CD4-positive, alpha-beta T cell treated with Interleukin-4 for 1 hour (primary cell): ENCODE measurements at places on chromosomes 12 and 14.

DNA sequence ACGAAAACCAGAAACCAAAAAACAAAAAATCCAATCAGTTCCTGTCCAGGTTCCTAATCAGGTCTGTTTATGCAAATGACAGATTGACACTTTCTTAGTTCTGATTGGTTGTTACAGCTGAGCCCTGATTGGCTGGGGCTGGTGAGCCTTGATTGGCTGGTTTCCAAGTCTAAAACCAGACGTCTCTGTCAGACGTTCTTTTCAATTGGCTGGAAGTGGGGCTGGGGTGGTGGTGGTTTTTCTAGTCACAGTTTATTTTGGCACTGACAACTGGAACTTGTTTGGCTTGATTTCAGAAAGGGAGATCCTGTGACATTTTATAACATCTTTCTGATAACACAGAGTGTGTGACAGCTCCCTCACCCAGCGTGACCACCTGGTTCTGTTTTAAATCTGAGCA lies 36.1 kb upstream of the PRICKLE1 start:
- no peak for DNase-seq

DNA sequence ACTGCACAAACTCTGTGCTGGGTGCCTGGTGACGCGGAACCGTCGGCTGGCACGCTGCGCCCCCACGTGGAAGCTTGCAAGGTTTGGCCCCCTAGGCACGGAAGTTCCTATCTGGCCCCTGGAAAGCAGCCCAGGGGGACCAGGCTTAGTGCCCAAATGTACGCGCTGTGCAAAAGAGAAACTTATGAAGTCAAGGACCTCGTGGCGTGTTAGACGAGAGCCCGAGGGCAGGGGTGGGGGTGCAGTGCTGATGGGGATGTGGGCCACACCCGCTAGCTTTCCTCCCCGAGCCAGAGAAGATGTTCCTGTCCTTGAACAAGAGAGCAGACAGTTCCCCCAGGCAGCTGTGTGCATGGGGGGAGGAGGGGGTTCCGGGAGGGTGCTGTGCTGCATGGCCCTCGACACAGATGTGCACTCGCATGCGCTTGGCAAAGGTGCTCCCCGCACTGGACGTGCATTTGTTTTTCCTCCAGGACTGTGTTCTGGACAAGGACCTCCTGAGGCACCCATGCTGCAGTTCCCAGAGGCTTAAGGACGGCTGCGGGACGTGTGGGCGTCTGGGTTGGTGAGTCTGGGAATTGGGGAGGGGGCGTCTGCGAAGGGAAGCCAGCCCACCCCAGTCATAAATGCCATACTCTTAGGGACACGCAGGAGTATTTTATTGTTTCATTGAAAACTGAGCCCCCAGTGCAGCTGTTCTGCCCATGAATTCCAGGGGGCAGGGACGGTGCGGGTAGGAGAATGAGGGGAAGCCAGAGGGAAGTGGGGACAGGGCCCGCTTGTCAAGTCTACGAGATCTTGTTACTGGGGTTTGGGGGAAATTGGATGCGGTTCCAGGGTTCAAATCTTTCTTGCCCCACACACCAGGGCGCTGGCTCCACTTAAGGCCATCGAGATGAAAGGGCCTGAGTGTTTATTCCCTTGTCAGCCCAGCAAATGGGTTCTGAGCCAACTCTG lies 80.0 kb downstream of the NTF3 start:
- DNase-seq: no peak

DNA sequence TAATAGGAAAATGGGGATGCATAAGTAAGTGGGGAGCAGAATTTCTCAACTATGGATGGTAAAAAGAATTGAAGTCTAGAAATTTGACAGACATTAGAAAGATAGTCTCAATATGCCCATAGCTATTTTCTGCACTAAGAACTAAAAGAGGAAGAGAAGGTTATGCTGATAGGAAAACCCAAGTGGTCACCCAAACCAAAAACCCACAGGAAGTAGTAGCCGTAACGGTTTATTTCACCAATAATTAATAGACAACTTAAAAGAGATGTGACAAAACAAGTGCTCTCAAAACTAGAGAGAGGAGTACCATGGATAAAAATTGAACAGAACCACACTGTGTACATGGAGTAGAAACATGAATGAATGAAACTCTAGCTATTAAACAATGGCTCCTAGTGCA lies 295.4 kb downstream of the FSCB start:
- no peak for DNase-seq

DNA sequence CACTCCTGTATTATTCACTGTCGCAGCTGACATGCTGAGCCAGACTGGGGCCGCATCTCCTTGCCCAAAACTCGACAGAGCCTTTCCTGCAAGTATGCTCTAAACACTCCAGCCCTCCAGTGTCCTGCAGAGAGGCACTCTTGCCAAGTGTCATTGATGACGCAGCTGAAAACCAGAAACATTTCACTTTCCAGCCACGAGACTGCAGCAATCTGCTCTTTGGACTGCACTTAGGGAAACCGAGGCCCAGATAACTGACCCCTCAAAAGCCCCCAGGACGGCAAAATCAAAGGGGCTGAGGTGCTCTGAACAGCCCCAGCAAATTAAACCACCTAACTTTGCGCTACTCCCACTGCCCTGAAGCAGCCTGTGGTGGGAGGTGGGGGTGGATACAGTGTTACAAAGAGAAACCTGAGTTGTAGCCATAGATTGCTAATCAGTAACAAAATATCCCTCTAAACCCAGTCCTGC lies 2.6 kb downstream of the CCDC85C start:
- no peak for DNase-seq

GRCh38 chr14:33686856-33687255 lies 264.0 kb downstream of the EGLN3 start:
- DNase-seq: no peak

- no peak for DNase-seq
Observed at GRCh38 chr12:130011611-130012385, 108.0 kb upstream of the TMEM132D start.

DNA sequence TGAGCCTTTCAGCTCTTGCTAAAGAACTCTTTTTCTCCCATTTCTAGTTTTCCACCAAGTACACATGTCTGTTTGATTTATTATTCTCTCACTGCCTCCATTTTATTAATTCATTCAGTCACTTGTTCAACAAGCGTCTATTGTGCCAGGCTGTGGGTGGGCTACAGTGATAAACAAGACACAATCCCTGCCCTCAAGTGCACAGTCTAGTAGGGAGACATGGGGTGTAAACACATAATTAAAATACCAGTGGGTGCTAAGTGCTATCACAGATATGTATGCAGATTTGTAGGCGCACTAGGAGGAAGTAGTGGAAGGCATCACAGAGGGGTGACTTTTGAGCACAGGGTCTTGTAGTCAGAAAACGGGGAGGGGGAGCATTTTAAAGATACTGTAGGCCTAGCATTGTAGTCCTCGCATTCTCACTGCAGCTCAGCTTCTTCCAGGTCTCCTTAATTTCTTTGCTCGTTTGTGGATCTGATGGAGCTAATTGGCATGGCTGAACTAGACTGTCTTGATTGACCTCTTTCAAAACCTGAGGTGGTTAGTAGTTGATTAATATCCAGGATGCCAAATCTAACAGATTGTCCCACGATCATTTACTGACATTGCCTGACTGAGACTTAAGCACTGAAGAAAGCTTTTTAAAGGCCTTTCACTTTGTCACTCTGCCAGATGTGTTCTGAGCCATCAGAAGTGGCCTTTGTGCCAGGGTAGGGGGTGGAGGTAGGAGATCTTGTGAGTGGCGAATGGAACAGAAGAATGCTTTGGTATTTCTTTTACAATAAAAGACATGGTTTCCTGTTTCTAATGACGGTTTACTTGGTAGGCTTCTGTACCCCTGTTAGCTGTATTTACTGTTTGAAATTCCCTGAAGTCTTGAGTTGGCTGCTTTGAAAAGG lies 116.9 kb downstream of the DIP2B start:
- DNase-seq: no peak

DNA sequence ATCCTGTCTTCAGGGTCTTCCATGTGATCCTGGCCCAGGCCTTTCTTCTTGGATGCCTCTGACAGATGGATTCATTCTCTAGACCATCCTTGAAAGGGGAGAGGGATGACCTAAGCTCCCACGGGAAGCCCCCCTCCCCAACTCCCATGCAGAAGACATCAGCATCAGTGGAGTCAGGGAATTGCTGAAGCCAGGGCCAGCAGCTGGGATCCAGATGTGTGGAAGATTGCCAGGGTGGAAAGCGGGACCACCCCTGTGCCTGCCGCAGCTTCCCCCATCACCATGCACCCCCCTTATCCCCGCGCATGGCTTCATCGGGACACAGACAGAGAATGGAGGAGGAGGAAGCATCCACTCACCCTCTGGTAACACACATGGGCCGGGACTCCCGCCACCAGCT lies 183.6 kb upstream of the PRMT8 start:
- DNase-seq: no peak

GRCh38 chr12:103499571-103499970 lies 3.8 kb upstream of the C12orf42 start:
- no peak for DNase-seq

DNA sequence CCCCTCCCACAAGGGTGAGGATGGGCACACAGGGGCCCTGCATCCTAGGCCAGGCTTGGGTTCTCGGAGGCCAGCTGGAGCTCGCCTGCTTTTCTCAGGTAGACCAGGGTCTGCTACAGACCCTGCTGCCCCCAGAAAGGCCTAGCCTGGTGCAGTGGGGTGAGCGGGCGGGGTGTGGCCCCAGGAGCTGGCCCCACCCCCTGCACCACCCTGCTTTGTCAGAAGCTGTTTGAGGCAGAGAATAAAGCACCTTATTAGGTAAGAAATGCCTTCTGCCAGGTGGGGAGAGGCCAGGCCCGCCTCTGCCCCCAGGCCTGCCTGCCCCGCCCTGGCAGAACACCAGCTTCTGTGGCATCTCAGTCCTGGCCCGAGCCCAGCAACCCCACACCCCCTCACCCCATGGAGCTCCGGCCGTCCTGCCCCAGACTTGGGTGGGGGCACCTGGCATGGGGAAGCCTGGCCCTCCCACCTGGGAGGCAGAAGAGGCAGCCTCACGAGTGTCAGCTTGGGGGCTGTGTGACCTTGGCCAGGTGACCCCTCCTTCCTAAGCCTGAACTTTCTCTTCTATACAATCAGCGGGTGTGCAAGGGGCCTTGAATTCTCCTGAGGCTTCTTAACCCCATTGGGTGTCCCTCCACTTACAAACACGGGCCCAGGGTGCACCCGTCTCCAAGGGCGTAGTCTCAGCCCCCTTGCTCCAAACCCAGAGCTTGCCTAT lies 43.2 kb downstream of the KRT80 start:
- no peak for DNase-seq

DNA sequence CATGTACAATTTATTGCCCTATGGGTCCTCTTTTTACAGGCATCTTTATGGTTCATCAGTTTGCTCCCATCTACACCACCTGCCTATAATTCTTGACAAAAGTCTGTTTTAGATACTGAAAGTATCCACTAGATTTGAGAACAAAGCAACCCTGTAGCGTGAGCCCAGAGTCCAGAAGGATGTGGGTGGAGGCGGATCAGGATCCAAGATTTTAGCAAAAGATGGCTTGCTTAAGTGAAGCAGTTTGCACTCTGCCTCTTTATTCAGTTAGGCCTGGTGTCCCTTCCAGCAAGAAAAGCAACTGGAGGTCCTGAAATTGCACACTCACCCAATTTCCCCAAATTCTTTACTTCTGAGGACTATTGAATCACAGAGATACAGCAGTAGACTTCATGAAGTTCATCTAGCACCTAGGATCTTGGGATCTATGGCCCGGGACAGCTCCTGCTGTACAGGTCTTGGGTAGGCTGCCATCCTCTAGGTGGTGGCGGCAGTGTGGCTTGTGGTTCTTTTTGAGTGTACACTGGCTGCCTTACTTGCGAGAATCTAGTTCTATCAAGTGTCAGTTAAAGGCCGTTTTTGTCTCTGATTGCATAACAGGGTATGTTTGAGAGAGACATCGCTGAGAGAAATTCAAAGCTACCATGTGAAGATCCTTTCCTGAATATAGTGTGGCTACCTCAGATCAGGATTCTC lies 873.2 kb downstream of the NRXN3 start:
- DNase-seq: no peak

- no peak for DNase-seq
Observed at GRCh38 chr12:57173089-57173488, 25.7 kb upstream of the LRP1-AS start.

GRCh38 chr12:131219670-131220330 lies 266.1 kb downstream of the ADGRD1 start:
- no peak for DNase-seq

GRCh38 chr12:95989504-95990123 lies 6.5 kb downstream of the HAL start:
- no peak for DNase-seq

DNA sequence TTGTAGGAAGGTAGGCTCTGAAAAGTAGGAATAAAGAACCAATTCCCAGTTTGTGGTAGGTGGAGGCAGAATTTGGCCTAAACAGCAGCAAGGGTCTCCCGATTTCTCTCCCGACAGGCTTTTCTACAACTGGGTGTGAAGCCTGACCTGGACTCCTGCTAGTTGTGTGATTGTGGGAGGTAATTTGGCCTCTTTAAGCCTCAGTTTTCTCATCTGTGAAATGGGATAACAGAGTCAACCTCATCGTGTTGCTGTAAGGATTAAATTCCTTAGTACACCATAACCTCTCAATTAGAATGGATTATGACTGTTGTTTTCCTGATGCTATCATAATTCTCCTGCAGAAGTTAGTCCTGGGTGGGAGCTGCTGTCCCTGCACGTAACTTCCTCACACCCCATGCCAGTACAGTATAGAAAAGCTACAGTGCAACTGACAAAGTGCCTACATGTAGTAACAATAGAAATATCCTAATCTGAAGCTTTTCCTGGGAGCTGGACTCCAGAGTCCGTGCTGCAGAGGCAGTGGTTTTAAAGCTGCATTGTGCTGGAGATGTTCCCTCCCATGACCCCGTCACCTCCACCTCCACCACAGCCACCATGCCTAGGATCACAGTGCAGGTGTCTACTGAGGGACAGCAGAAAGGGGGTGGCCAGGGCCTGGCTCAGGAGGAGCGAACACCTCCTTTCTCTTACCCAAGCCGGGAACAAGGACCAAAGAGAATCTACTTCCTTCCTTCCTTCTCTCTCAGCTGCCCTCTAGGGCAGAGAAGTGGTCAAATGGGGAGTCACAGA lies 76.5 kb downstream of the FBXL14 start:
- no peak for DNase-seq

DNA sequence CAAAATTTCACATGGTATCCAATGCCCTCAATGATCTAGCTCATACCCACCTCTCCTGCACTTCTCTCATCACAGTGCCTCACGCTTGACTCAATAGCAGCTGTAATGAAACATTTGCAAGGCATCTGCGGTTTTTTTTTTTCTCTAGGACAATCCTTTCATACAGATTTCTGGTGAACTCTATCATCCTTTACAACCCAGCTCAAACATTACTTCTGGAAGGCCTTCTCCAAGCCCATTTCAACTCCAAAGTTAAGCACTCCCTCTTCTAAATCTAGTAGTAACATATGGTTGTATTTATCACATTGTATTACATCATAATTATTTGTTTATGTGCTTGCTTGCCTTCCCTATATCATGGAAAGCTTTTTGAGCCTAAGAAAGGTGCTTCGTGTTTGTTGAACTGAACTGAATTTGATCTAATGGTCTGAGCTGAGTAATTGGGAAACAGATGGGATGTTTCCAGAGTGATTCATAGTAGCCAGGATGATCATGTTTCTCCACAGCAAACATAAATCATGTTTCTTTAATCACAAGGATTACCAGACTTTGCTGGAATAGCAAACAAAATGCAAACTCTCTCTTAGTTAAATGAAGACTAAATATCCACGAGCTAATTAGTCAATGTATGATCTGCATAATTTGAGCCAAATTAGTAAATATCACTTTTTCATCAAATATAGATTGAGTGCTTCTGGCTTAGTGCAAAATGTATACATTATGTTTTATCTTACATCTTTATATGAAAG lies 14.3 kb downstream of the CFL2 start:
- DNase-seq: no peak

GRCh38 chr12:121943926-121944325 lies 25.5 kb downstream of the CFAP251 start:
- no peak for DNase-seq
